ENCODE measurements at places on chromosomes 6 and 20.

GRCh38 chr6:5781019-5781418 lies 225.7 kb downstream of the NRN1 start:
- no peak for DNase-seq

GRCh38 chr6:105920071-105920470 lies 166.1 kb upstream of the PRDM1 start:
- no peak for DNase-seq

DNA sequence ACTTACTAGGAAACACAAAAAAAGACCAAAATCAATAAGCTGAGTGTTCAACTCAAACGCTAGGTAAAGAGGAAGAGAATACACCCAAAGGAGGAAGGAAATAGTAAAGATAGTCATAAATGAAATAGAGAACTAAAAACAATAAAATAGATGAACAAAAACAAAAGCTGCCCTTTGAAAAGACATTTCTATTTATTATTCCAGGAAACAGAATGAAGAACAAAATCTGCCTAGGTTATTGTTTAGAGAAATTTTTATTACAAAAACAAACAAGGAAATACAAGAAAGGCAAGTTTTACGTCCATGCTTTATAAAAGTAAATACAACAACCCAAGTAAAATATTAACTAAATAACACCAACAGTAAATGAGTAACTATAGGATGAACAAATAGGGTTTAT lies 20.1 kb downstream of the HLA-DMB start:
- DNase-seq, result no peak

GRCh38 chr20:18362916-18363315 lies 74.6 kb downstream of the ZNF133 start:
- DNase-seq, result no peak

DNA sequence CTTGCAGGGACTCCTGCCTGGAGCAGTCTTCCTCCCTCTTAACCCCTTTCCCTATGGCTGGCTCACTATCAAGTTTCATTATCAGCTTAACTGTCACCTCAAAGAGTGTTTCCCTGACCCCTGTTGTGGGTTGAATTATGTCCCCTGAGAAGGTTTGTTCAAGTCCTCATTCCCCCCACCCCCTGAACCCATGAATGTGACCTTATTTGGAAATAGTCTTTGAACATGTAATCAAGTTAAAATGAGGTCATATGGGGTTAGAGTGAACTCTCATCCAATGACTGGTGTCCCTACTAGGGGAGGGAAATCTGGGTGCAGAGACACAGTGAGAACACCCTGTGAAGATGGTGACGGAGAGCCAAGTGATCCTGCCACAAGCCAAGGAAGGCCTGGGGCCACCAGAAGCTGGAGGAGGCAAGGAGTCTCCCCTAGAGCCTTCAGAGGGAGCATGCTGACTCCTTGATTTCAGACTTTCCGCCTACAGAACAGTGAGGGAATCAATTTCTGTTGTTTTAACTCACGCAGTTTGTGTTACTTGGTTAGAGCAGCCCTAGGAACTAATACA lies 165.2 kb upstream of the TOP1 start:
- DNase-seq, result no peak
